ENCODE measurements at places on chromosomes 11 and 22.

- DNase-seq, result no peak
Observed at GRCh38 chr22:26041931-26042330, 127.3 kb upstream of the SEZ6L start.

- no peak for DNase-seq
Observed at GRCh38 chr22:48397531-48398180, 1430.0 kb downstream of the BRD1 start.

DNA sequence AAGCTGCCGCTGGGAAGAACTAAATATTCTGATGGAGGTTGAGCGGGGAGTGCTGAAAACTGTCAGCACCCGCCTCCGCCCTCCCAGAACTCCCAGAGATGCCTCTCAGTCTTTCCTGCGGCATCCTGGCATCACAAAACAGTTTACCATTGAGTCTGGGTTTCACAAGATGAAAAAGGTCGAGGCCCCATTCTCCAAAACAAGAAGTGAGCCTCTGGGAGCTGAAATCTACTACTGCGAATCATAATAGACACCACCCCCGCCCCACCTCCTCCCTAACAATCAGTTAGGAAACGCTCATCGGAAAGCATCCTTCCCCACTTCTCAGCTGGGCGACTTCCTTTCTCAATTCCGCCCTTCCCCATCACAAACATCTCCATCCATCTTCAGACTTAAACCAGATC is 1.0 kb downstream of the SUN2 start:
- peak; percentile 39 for DNase-seq

- DNase-seq, result no peak
Observed at GRCh38 chr11:7444091-7444981, 41.0 kb upstream of the OLFML1 start.

DNA sequence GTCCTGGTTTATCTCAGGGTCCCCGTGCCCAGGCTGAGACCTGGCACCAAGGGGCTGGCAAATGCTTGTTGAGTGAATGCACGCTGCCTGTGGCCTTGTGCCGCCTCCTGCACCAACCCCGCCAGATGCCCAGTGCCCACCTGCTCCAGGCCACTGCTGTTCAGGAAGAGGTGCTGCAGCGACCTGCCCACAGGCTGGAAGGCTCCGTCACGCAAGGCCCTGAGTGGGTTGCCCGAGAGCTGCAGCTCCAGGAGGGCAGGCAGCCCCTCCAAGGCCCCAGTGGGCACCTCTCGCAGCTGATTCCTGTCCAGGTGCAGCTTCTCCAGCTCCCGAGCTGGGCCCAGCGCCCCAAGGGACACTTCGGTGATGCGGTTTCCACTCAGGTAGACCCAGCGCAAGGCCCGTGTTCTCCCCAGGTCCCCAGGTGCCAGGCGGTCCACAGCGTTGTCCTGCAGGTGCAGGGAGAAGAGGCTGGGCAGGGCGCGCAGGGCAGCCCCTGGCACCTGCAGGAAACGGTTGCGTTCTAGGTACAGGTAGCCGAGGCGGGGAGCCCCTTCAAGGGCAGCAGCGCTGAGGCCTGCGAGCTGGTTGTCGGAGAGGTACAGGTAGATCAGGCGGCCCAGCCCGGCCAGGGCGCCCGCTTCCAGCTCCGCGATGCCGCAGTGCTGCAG is 3.6 kb downstream of the CHADL start:
- DNase-seq, result no peak

- DNase-seq, result no peak
Observed at GRCh38 chr11:63866211-63866610, 27.3 kb downstream of the MARK2 start.

DNA sequence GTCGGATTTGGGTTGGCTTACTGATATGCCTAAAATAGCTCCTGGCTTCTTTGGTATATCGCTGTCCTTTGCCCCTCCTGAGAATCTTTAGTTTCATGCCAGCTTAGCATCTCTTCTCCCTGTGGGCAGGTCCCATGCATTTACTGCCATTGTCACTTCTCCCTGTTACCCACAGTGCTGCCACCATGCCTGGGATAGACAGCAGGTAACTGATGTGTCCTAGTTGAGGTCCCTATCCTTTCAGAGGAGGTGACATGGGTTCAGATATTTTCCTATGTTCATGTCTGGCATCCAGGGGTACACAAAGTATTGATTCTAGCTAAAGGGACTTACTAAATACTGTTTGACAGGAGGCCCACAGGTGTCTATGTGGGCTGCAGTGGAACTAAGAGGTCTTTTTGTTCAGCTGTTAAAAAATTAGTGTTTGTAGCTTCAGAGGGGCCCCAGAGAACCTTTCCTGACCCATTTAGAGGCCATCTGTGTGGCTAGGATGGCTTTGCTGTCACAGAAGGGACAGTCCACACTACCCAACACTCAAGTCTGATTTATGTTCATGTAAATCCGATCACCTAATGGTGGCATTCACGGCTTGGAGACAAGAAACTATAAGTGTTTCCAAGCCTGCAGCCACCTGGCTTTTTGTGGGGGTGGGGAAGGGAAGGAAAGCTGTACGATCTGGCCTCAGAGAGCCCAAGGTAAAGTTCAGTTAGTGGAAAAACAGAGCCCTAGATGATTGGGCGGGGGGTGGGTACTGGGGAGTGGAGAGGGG is 8.5 kb downstream of the TIMP3 start:
- DNase-seq, result no peak

DNA sequence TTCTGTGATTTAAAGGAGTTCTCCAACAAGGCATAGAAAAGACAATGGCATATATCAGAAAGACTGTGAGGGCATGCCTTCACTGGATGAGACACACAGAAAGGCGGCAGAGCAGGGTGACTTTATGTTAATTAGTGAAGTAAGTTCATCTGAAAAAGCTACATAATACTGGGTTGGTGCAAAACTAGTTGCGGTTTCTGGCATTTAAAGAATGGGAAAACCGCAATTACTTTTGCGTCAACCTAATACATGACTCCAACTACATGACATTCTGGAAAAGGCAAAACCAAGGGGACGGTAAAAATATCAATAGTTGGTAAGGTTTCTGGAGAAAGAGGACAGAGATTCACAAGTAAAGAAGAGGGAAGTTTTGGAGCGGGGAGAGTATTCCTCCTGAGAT is 5.1 kb downstream of the RFPL1 start:
- no peak for DNase-seq

GRCh38 chr11:27525824-27526516 is 19.4 kb upstream of the LIN7C start:
- no peak for DNase-seq

- peak; percentile 61 for DNase-seq
Observed at GRCh38 chr22:27113211-27113635, 455.8 kb downstream of the MIAT start.

GRCh38 chr11:11788063-11788710 is 53.6 kb upstream of the USP47 start:
- DNase-seq, result no peak

DNA sequence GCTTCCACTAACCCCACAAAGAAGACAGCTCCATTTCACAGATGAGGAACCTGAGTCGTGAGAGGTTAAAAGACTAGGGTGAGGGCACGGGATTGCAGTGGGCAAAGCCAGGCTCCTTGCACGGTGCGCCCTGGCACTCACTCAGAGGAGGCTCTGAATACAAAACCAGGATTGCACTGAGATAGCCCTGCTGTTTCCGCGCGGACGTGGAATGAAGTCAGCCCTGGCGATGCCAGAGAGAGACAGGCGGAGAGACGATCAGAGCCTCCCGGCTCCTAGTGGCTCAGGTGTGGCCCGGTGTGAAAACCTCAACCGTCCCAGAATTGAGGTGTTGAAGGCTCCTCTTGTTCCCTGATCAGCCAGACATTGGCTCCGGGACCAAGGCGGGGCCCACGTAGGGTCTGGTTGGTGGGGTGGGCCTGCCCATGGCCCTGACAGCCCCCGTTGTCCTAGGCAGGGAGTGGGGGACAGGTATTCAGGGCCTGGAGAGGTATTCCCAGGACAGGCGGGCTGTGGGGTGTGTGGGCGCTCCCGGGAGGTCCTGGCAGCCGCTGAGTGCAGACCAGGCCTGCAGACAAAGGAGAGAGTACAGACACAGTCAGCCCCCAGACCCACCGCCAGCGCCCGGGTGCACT is 43.1 kb upstream of the LINC01488 start:
- DNase-seq, result no peak

DNA sequence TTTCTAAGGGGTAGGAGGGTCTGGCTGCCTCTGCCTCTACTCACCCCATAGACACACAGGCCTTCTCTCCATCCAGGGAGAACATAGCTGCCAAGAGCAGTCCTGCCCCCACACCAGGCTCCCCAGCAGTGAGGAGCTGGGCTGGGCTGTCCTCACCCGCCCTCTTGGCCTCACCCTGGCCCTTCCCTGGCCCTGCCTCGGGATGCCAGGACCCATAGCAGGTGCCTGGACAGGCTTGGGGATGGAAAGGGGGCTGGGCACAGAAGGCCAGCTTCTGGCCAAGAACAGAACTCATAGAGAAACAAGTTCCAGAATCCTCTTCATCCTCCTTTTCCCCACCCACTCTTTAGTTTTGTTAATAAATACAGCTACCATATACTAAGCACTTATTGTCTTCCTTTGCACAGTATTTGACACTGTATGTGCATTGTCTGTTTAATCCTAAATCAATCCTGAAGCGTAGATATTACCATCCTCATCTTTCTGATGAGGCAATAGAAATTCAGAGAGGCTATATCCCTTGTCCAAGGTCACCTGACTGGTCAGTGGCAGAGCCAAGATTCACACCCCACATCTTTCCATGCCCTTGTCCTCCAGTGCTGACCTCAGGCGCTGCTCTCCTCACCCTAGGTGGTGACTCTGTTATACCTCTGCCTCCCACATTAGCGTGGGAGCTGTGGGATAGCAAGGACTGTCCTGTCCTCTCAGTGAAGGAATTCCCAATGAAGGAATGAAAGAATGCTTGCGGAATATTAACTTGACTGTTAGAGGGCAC is 22.0 kb upstream of the MYOD1 start:
- no peak for DNase-seq

- DNase-seq, result no peak
Observed at GRCh38 chr22:33792832-33793231, 127.4 kb downstream of the LARGE1 start.

DNA sequence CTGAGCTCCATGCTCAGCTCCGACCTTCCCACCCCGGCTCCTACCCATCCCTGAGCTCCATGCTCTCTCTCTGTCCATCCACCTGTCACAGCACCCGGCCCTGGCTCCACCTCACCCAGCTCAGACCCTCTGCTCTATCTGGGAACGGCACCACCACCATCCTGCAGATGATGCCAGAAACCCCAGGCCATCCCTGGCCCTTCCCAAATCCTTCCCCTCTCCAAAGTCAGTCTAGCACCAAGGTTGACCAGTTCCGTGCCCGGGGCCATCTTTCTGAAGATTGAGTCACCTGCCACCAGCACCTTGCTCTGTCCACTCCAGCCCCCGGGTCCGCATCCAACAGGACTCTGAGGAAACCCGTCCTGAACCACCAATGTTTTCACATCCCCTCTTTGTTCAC is 969.6 kb downstream of the BRD1 start:
- DNase-seq, result no peak

DNA sequence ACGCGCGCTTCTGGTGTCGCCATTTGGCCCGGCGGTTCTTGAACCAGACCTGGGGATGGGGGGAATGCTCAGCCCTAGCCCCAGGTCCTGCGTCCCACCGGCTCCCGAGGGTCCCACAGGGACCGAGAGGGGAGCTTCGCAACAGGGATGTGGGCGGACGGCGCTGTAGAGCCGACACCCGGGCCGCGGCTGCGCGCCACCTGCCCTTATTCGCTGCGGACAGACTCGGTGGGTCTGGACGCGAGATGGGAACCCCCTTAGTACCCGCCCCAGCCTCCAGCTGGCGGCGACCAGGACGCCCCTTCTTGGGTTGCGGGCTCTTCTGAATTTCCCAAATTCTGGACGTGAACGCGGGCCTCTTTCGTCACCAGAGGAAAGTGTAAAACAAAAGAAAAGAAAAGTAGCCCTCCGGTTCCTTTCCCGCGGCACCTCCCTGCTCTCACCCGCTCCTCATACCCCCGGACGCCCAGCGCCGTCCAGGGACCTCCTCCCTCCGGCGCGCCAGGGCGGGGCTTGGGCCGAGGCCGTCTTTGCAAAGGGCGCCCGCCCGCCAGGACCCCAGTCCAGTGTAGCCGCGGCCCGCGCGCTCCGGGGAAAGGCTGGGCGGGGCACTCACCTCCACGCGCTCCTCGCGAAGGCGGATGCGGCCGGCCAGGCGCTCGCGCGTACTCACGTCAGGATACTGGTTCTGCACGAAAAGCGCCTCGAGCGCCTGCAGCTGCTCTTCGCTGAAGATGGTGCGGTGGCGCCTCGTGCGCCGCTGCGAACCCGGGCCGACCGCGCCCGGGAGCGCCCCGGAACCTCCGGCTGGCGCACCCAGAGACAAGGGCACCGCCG is 827 bp downstream of the GSC2 start:
- no peak for DNase-seq

DNA sequence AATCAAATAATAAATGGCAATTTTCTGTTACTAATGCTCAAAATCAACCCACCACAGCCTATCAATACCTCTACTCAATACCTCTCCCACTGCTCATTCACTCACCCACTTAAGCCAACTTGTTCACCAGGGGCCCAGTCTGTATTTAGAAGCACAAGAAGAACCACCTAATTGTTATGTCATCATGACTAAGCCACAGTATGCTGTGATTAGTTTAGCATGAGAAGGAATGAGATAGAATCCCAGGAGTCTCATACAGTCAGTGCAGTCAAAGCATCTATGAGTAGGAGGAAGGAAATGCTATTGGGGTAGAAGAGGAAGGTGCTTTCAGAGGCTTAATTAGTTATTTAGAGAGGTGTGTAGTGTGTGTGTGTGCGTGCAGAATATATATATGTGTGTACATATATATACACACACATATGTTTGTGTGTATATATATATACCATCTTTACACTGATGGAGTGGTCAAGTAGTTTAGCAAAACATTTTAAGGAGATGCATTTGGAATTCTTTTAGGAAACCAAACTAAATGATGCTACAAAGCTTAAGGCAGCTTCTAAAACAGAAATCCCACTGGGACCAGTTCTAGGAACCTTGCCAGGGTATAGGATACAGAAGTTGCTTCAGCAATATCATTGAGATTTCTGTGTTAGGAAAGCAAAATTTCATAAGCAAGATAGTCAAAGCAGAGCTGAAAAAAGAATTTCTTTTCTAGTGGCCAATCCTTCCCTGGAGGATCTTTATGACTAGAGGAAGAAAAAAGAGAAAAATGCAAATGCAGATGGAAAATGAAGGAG is 27.5 kb downstream of the KCNA4 start:
- DNase-seq, result no peak

GRCh38 chr11:134634897-134635831 is 223.1 kb upstream of the B3GAT1 start:
- no peak for DNase-seq

DNA sequence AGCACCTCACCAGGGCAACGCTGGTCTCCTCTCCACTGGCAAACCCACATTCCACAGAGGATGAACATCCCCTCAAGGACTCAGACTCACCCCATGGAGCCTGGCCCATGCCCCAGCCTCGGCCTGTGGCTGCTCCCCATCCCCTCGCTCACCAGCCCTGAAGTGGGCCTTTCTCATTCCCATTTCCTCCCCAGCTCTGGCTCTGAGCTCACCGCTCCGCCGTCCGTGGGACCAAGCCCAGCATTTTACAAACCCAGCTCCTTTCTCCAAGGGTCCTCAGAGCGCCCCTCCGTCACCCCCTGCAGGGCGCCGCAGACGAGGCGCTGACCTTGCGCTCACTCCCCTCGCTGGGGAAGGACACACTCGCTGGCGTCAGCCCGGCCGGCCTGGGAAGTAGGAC is 6.9 kb upstream of the IGF2 start:
- no peak for DNase-seq

GRCh38 chr22:31488988-31489617 is 539 bp downstream of the EIF4ENIF1 start:
- DNase-seq, result no peak

GRCh38 chr22:40628354-40629042 is 8.0 kb downstream of the MRTFA start:
- DNase-seq, result no peak

All from RWPE1 (cell line).